ENCODE measurements at places on chromosomes 12 and 14. TPM values are rescaled to one million over a fixed set of nuclear protein-coding genes. Genes with fewer than 3 reads are reported as not detected.

TTC9 gene
- total RNA-seq = 1.7 TPM

GRCh38 chr12:3113671-3114325, 36.6 kb downstream of the TSPAN9 start:
- no peak for DNase-seq

DNA sequence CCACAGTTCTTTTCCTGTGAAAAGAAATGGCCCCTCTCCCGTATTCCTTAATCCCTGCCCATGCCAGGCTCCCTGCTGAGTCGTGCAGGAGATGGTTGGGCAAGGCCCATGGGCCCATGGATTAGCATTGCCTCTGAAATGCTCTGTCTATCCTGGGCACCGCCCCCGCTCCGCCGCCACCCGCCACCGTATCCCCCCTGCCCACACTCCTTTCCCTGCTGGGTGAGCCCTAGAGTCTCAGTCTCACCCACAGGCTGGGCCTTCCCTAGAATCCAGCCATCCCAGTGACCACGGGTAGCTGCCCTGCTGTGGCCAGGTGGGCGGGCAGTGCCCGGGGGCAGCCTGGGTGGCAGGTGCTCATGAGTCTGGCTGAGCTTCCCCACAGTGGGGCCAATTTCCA, 50.6 kb downstream of the TSPAN11 start:
- no peak for DNase-seq

DNA sequence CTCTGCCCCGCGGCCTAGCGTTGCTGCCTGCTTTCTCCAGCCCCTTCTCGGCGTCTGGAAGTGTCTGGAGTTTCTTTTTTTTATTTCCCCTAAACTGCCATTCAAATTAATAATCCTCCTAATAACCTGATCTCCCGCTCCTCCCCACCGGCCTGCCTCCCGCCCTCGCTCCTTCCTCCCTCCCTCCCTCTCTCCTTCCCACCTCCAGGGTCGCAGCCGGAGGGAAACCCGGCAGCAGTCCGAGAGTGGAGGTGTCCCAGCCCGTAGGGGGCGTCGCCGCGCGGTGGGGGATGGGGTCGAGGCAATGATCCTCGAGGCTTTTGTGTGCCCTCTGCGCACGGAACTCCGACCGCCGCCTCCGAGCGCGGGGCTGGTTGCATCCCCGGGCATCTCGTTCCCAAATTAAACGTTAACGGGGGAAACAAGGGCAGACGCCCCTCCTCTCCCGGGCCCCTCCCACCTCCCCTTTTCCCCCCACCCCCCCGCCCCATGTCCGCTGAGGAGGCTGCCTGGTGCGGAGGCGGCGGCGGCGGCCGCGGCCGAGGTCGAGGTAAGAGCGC, 1.0 kb upstream of the SOCS2 start:
- DNase-seq = no peak

CLEC9A gene
- total RNA-seq = 0.90 TPM

- DNase-seq = no peak
Observed at GRCh38 chr14:91113829-91114078, at the start of gene DGLUCY. TSS of gene DGLUCY (plus strand) at chr14:91114073. CDS start at chr14:91160295, 46,222 bp downstream.

DNA sequence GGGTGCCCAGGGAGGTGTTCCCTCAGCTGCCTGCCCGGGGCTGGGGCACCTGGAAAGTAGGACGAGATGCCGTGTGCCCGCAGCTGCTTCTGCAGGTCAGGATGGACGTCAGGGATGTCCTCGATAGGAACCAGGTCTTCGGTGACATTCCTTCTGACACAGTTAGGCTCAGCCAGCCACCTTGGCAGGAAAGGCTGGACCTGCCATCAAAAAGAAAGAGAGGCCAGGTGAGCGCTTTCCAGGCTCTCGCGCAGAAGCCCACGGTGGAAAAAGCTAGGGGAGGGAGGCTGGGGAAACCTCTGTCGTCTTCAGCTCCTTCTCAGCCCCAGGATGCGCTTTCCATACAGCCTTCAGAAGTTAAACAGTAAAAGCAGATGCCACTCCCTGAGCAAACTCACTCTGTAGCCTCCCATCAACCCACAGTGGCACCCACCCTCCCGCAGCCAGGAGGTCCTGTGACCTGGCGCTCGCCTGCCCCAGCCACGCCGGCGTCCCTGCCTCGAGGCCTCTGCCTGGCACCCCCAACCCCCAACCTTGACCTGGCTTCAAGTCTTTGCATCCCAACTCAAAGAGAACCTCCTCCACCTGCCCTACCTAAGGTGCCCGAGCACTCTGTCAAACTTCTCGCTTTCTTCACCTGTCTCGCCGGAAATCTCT, 1.3 kb downstream of the DDX51 start:
- DNase-seq = no peak

CREBL2 gene
- 39.0 TPM for total RNA-seq

CYP46A1 gene
- 2.7 TPM for total RNA-seq

GRCh38 chr14:36767603-36768281, 106.1 kb downstream of the PAX9 start:
- no peak for DNase-seq

- DNase-seq = no peak
Observed at GRCh38 chr12:78802593-78802992, 62.0 kb upstream of the SYT1 start.

- no peak for DNase-seq
Observed at GRCh38 chr12:62291864-62292760, 31.9 kb downstream of the USP15 start.

SLCO1B1 gene
- not detected for total RNA-seq

SERPINA5 gene
- total RNA-seq = 0.63 TPM

CCER1 gene
- not detected for total RNA-seq

DNA sequence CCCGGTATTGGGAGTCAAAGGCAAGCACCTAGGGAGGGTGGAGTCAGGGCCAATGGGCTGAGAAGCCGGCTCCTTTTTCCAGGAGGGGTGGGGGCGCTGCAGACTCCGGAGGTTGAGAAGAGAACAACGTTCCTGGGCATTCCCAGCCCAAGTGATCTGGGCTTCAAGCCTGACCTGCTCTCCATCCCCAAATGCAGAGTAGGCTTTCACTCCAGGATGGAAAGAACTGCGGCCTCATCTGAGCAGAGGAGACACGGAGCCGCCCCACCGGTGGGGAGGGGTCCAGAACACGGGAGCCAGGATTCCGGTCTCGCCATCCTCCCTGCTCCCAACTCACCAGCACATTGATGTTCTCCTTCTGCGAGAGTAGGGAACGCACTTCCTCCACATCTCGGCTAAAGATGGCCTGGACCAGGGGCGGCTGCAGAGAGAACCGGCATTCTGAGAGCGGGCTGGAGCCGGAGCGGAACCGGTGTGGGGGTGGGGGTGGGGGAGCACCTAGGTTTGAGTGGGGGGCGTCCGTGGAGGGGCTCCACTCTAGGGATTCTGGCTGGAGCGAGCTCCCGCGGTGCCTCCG, 605 bp downstream of the ANKRD52 start:
- DNase-seq = no peak

CFAP251 gene
- total RNA-seq = 3.0 TPM

DNA sequence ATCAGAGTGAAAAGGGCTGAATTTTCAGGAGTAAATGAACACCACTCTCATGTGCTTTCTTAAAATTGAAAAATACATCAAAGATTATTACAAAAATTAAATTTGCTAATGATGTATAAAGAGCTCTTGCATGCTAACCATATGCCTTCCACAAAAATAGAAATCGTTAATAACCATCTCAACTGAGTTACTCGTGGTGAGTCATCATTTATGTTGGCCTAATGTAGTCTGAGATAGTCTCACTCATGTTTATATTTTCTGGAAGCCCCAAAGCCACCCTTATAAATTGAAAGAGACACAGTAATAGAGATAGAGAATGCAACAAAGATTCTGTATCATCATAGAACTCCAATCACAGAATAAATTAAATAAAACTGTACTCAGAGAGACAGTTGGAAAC, 131.2 kb downstream of the KCNH5 start:
- peak; percentile 41 for DNase-seq

- no peak for DNase-seq
Observed at GRCh38 chr14:37470251-37470650, 124.8 kb downstream of the FOXA1 start.

TCL1B gene
- not detected for total RNA-seq
